ENCODE measurements at places on chromosomes 7 and 10. TPM values are rescaled to one million over a fixed set of nuclear protein-coding genes. Genes with fewer than 3 reads are reported as not detected.

Gene AKR1C2
- 63.8 TPM for total RNA-seq

Gene CYP2C19
- 0.37 TPM for total RNA-seq

DNA sequence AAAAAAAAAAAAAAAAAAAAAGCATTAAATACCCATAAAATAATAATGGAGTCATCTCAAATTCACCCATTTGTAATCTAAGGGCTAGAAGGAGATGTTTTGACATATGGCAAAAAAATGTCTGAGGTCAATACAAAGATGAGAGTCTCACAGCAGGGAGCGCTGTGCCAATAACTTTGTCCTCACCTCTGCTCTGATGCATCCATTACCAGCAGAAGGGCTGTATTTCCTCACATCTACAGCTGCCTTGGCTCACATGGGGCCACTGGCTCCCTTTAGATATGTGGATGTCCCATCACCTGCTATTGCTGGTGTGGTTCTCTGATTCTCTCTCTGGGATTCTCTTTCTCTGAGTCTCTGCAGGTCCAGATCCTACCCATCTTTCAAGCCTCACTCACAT, 90.3 kb upstream of the FAM133B start:
- no peaks in the 10 kb centered on the region for H3K36me3 ChIP-seq
- no peak overlapping the region for H3K27ac ChIP-seq
- H3K4me1 ChIP-seq: peaks cover 3% of the 10 kb centered on the region
- no peaks in the 10 kb centered on the region for H3K27me3 ChIP-seq

- H3K4me3 ChIP-seq: no peak overlapping the region
- no peak for DNase-seq
- no peak overlapping the region for H3K27ac ChIP-seq
- no peaks in the 10 kb centered on the region for H3K36me3 ChIP-seq
These were observed 27.9 kb downstream of the LRRC20 start for GRCh38 chr10:70354556-70354955.

GRCh38 chr7:5139998-5140397, 50.0 kb upstream of the WIPI2 start:
- no peaks in the 10 kb centered on the region for H3K27me3 ChIP-seq
- H3K4me3 ChIP-seq: no peak overlapping the region
- peak; percentile 38 for DNase-seq
- no peaks in the 10 kb centered on the region for H3K36me3 ChIP-seq
- H3K27ac ChIP-seq: no peak overlapping the region

DNA sequence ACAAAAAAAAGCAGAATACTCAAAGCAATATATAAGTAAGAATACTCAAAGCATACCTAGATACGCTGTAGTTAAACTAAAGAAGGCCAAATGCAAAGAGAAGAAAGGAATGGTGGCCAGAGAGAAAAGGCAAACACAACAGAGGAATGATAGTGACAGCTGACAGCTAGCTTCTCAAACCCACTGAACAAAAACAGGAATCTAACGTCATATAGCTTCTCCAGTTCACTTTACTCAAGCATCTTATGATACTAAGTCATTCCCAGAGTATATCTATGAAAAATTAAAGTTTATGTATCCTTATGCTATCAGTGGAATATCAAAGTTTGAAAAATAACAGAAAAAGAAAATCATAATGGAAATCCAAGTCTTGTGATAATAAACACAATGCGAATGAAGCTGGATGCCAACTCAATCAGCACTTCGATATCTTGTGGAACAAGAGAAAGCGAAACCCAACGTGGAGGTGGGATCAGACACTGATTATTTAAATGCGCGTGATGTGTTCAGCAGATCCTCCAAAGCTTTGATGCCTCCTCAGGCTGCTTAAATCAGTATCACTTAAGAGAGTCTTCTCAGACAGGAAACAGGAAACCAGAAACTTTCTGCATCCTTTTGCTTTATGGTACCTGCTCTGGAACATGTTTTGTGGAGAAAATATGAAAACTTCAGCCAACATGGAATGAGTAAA, 102.8 kb downstream of the PIP4K2A start:
- DNase-seq: no peak
- H3K4me3 ChIP-seq: no peak overlapping the region
- H3K36me3 ChIP-seq: no peaks in the 10 kb centered on the region

DNA sequence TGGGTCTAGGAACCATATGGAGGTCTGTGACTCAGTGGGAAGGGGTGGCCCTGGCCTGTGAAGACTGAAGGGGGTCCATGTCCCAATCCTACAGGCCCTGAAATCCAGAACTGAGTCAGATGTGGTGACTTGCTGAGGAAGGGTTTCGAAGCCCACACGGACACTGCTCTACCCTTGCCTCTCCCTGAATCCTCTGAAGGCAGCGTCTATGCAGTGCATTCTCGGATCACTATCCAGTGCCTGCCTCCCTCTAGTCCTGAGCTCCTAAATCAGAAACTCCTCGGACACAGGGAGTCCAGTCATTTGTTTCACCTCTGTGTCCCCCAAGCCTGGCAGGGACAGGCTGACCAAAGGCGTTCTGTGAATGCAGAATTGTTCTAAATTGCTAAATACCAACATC, 25.4 kb upstream of the TMEM72 start:
- no peak overlapping the region for H3K4me3 ChIP-seq
- DNase-seq: no peak
- no peaks in the 10 kb centered on the region for H3K4me1 ChIP-seq
- H3K27ac ChIP-seq: no peak overlapping the region
- no peaks in the 10 kb centered on the region for H3K27me3 ChIP-seq

Data from liver (tissue), 10 donors.